Endothelial cell of umbilical vein (primary cell): ENCODE measurements at places on chromosomes 12 and 14. TPM values are rescaled to one million over a fixed set of nuclear protein-coding genes. Genes with fewer than 3 reads are reported as not detected.

DNA sequence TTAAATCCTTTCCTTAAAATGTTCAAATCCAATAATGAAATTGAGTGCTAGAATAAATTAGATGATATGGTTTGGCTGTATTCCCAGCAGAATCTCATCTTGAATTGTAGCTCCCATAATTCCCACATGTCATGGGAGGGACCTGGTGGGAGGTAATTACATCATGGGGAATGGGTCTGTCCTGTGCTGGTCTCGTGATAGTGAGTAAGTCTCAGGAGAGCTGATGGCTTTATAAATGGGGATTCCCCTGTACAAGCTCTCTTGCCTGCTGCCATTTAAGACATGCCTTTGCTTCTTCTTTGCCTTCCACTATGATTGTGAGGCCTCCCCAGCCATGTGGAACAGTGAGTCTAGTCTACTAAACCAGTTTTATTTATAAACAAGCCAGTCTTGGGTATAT, 508.5 kb downstream of the ETNK1 start:
- no peak for DNase-seq

DNA sequence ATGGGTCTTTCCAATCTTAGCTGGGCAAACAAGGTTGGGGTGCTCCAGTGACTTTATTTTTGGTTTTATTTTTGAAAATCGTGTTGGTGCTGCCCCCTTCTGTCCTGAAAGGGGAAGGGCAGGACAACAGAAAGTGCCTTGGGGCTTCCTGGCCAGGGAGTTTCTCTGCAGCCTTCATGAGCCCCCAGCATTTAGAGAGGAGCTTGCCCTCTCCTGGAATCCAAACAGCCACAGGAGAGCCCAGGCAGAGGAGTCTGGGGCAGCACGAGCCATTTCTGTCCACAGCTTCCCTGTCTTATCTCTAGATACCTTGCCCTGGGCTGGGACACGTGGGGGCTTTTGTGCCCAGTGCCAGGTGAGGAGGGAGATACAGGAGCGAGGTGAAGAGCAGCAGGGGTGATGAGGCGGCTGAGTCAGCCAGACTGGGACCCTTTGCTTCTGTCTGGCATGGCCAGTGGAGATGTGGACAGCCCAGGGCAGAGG, 4.4 kb upstream of the C1RL start:
- peak; percentile 43 for DNase-seq

DEGS2 gene
- total RNA-seq: not detected in 2 replicates

SSPN gene
- 0.65 and 2.1 TPM in 2 replicates for total RNA-seq

MARK3 gene
- total RNA-seq: 81.2 and 96.1 TPM in 2 replicates

GRCh38 chr12:39846304-39846703, 226.7 kb upstream of the ABCD2 start:
- DNase-seq: no peak

TUBA1B gene
- 2,228 and 2,245 TPM in 2 replicates for total RNA-seq

DACT1 gene
- total RNA-seq: 0.27 and 0.37 TPM in 2 replicates
